ENCODE measurements at places on chromosomes 11 and 22. TPM values are rescaled to one million over a fixed set of nuclear protein-coding genes. Genes with fewer than 3 reads are reported as not detected.

SAA1 gene
- 34,062 TPM for total RNA-seq

CRYBB1 gene
- total RNA-seq = not detected

LRP4 gene
- total RNA-seq = 0.50 TPM

OR56A3 gene
- total RNA-seq = not detected

ARHGEF17 gene
- 6.8 TPM for total RNA-seq

MS4A8 gene
- not detected for total RNA-seq

MMP1 gene
- not detected for total RNA-seq

MMP11 gene
- 0.38 TPM for total RNA-seq

POLDIP3 gene
- 20.8 TPM for total RNA-seq

SLC5A12 gene
- 0.20 TPM for total RNA-seq

EPS8L2 gene
- total RNA-seq = 190 TPM

C11orf87 gene
- total RNA-seq = not detected

- DNase-seq = no peak
Measured at GRCh38 chr11:122696662-122697061, 41.1 kb downstream of the UBASH3B start.

- no peak for DNase-seq
Measured at GRCh38 chr11:119942583-119943297, 195.2 kb downstream of the TRIM29 start.

GRCh38 chr11:132862933-132863332 is 669.4 kb downstream of the OPCML start:
- no peak for DNase-seq

- DNase-seq = peak; percentile 33
Measured at GRCh38 chr22:24089951-24090350, 78.8 kb downstream of the CABIN1 start.

GRCh38 chr22:47071078-47071806 is 308.8 kb downstream of the TBC1D22A start:
- peak; percentile 22 for DNase-seq

DNA sequence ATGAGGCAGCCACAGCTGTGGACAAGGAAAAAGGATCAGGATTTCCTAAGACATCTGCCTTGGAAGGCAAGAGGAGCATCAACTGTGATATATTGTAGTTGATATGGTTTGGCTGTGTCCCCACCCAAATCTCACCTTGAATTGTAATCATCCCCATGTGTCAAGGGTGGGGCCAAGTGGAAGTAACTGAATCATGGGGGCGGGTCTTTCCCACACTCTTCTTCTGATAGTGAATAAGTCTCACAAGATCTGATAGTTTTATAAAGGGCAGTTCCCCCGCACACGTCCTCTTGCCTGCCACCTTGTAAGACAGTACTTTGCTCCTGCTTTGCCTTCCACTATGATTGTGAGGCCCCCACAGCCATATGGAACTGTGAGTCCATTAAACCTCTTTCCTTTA is 10.2 kb downstream of the RIC8A start:
- DNase-seq = no peak

DNA sequence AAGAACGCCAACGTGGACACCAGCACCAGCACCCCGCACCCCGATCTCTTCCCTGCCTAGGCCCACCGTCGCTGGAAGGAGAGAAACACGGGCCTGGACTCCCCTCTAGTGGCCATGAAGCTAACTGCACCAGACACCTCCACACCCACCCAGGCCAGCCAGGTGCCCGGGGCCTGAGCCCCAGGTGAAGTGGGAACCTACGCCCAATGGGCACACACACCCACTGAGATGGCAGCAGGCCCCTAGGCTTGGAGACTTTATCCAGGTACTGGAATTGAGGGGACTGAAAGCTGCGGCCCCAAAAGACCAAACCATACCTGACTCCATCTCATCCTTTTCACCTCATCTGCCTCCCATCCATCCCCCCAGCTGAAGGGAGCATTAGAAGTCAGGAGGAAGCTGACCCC is 81.0 kb downstream of the BUD13 start:
- peak; percentile 63 for DNase-seq

DNA sequence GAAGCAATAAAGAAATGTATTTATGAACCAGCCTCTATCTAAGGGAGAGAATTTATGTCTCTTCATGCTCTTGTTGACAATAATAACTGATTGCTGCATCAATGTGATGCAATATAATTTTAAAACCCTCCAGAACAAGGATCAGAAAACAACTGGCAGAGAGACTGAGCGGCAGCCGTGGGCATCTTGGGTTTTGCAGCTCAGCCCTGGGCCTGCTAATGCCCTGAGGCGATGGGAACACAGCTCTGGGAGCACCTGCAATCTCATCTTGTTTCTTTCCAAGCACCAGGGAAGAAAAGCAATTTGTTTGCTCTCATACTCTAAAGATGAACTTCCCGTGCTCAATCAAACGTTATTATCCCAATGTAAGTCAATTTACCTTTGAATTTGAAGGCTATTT is 245.7 kb downstream of the ST3GAL4 start:
- no peak for DNase-seq

DNA sequence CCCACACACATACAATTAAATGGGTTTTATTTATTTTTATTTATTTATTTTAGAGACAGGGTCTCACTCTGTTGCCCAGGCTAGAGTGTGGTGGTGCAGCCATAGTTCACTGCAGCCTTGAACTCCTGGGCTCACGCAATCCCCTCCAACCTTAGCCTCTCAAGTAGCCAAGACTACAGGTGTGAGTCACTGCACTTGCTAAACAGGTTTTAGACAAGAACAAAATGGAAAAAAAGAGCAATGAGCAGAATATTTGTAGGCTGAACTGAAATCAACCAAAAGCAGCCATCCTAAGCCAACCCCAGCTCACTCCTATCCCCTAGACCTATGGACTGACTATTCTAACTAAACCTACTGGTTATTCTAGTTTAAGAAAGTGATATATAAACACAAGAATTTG is 37.8 kb downstream of the MRE11 start:
- DNase-seq = no peak

- DNase-seq = no peak
Measured at GRCh38 chr11:93054881-93055280, 85.4 kb downstream of the MTNR1B start.

- DNase-seq = no peak
Measured at GRCh38 chr22:43270949-43271348, 72.2 kb downstream of the SCUBE1 start.

DNA sequence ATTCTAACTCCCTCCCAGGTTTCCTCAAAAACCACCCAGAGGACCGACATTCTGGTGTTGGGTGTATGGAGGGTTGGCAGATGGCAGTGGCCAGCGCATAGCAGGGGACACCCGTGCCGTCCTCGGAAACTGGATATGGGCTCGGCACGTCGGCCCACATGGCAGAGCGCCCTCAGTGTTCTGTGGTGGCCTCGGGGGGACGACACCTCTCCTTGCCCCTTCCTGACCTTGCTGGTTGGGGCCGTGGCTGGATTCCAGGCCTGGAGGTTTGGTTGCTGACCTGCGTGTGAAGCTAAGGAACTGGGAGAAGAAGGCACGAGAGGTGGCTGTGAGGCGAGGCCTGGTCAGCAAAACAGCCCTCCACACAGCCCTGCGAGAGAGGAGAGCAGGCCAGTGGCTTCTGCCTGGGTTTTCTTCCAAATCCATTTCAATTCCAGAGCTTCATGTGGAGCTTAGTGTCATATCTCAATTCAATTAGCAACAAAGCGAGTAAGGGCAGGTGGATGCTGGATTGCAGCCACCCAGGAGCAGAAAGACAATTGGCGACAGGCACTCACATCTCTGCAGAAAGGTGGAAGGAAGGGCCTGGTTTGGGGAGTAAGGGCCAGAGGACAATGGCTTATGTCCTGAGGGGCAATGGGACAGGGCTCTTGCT is 478.4 kb downstream of the BRD1 start:
- DNase-seq = no peak

GRCh38 chr11:18012122-18012905 is 533 bp downstream of the SERGEF start:
- no peak for DNase-seq

DNA sequence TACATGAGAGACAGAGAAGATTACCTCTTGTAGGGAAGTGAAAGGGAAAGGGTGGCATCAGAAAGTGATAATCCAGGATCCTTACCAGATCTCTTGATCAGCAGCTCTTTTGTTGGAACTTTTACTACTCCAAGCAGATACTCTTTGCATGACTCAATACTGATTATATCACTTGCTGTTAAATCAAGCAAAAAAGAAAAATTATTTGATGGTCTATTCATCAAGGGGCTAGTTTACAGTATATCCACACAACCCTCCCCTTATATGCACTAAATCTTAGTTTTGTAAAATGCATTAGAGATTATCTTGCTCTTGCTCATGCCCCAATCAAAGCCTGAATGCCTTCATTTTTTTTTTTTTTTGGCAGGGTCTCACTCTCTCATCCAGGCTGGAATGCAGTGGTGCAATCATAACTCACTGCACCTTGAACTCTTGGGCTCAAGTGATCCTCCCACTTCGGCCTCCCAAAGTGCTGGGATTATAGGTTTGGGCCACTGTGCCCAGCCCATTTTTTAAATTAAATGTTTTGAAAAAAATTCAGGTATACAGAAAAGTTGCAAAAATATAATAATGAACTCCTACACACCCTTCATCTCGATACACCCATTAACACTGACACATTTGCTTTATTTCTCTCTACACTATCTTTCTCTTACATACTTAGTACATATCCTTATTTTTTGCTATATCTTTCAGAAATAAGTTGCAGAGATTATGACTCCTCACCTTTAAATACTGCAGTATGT is 76.1 kb upstream of the UCP3 start:
- DNase-seq = no peak

- DNase-seq = no peak
Measured at GRCh38 chr22:39148727-39149535, 3.5 kb downstream of the CBX7 start.

- no peak for DNase-seq
Measured at GRCh38 chr11:16867097-16867496, 128.7 kb downstream of the C11orf58 start.

GRCh38 chr11:73374151-73374550 is 2.0 kb upstream of the RELT start:
- DNase-seq = no peak

DNA sequence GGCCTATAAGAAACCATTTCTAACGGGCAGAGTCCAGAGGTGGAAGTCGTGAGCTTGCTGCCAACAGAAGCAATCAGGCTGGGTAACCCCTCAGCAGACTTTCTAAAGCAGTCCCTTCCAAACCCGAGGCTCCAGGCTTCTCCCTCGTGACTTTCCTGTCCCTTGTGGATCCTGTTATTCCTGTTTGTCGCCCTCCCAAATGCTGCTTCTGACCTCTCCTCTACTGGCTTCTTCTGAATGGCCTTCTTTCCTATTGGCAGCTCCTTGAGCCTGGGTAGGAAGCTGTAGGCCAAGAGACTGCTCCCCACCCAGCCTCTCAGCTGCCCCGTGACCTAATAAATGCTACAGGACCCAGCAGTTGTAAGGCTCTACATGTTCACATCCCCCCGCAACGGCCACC is 35.0 kb downstream of the MAFF start:
- DNase-seq = no peak

DNA sequence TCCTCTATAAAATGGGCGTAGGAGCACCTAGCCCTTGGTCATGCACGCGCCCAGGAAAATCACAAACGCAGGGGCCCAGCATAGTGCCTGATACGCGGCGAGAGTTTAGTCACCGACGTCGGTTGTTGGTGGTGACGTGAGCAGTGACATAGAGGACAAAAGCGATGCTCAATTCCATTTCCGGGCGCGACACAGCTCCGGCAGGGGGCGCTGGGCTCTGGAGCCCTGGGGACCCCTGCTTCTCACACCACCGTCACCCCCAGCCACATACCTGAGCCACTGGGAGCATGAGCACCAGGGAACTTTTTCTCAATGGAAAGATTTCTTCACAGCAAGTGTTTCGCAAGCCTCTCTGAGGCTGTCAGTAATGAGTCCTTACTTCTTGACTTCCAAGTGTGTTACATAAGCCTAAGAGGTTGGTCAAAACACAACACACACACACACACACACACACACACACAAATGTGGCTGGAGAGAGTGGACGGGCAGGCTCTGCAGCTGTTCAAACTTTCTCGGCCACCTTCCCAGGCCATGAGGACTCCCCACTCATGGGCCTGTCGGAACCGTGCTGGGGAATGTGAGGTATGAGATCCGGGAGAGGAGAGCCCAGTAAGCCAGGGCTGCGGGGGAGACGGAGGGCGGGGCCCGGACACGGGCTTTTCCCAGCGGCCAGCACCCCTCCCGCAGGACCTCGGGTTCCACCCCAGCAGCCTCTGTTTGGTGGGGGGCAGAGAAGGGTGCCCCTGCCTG is 36.9 kb upstream of the LINC01488 start:
- no peak for DNase-seq

- no peak for DNase-seq
Measured at GRCh38 chr11:110435780-110436717, 6.3 kb downstream of the FDX1 start.

GRCh38 chr22:40310081-40310767 is 36.1 kb upstream of the ADSL start:
- no peak for DNase-seq

- no peak for DNase-seq
Measured at GRCh38 chr22:43876866-43877509, 14.7 kb upstream of the SULT4A1 start.

DNA sequence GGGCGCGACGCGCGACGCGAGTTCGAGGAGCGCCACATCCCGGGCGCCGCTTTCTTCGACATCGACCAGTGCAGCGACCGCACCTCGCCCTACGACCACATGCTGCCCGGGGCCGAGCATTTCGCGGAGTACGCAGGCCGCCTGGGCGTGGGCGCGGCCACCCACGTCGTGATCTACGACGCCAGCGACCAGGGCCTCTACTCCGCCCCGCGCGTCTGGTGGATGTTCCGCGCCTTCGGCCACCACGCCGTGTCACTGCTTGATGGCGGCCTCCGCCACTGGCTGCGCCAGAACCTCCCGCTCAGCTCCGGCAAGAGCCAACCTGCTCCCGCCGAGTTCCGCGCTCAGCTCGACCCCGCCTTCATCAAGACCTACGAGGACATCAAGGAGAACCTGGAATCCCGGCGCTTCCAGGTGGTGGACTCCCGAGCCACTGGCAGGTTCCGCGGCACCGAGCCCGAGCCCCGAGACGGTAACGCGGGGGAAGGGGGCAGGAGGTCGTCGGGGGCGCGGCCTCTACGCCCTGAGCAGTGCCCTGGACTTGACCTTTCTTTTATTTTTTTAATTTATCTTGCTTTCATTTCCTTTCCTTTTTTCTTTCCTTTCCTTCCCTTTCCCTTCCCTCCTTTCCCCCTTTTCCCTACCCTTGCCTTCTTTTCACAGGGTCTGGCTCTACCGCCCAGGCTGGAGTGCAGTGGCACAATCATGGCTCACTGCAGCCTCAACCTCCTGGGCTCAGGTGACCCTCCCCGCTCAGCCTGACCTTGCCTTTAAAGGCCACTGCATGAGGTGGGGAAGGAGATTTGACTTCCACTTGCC is 5.0 kb downstream of the MPST start:
- peak; percentile 76 for DNase-seq

GRCh38 chr11:11514246-11514645 is 107.6 kb downstream of the GALNT18 start:
- no peak for DNase-seq

DNA sequence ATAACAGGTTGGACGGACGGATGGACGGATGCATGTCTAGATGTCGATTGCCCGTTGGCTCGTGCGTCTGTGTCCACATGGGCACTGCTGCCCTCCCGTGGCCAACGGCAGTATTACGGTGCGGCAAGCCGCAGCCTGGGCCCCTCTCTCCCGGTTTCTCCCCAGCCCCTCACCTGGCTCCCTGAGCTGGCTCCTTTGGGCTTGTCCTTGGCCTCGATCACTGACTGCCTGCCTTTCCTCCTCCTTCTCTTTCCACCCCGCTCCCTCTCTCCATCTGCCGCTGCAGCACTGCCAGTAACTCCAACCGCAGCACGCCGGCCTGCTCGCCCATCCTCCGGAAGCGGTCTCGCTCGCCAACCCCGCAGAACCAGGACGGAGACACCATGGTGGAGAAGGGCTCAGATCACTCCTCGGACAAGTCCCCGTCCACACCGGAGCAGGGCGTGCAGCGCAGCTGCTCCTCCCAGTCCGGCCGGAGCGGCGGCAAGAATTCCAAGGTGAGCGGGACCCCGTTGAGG is 77.3 kb downstream of the SCN3B start:
- DNase-seq = peak; percentile 67
